Natural killer cell treated with Interleukin-12 subunit alpha and Interleukin-12 subunit beta and Interleukin-15 and Interleukin-18, amount 100 ng/mL, for 72 hours (primary cell): ENCODE measurements at places on chromosomes 2 and 18. TPM values are rescaled to one million over a fixed set of nuclear protein-coding genes. Genes with fewer than 3 reads are reported as not detected.

TRABD2A gene
- 6.6 TPM for total RNA-seq

CRYBA2 gene
- not detected for total RNA-seq

PLEK gene
- total RNA-seq, result 209 TPM

B4GALT6 gene
- total RNA-seq, result 2.3 TPM

CREG2 gene
- not detected for total RNA-seq

STARD6 gene
- not detected for total RNA-seq
